ENCODE measurements at places on chromosomes 7 and 10.

DNA sequence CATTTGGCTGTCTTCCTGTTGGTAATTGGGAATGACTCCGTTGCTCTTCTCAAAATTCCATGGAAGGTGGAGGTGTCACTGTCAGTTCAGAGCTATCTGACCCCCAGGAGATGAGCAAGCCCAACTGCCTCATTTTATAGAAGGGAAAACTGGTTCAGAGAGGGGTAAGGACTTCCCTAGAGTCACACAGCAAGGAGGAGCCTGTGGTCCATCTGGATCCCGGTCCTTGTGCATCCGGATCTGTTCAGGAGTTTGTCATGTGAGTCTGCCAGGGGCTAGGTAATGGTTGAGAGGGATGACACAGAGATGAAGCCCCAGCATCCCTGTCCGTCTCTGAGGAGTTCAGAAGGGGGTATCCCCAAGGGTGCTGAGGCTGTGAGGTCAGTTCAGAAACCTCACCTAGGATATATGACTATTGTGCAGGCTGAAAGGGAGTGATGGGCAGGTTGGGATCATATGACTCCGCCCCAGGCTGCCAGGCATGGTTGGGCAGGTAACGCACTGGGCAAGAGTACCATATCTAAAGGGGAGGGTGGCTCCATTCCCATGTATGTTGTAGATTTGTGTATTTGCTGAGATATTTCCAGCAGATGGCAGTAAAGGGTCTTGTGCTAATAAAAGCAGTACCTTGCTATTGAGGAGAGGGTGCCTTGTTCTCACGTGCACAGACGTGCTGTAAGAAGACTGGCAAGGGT is 16.0 kb upstream of the SLC29A3 start:
- DNase-seq, result peak; percentile 33

DNA sequence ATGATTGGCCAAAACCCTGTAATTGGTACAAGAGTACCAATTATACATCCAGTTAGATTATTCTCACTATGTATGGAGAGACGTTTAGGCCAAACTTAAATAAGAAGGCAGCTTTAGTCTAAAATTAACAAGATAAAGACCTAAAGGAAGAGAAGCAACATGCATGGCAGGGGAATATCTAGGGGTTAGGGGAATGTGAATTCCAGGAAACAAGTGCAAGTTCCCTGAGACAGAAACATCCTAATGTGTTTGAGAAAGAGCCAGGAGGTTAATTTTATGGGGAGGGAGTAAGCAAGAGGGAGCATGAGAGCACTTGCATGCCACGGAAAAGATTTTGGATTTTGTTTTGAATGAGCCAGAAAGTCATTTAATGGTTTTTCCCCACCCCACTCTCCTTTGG is 39.6 kb upstream of the CCDC6 start:
- no peak for DNase-seq

- DNase-seq, result no peak
These were observed 386.2 kb downstream of the KCNMA1 start for GRCh38 chr10:77251297-77252013.

DNA sequence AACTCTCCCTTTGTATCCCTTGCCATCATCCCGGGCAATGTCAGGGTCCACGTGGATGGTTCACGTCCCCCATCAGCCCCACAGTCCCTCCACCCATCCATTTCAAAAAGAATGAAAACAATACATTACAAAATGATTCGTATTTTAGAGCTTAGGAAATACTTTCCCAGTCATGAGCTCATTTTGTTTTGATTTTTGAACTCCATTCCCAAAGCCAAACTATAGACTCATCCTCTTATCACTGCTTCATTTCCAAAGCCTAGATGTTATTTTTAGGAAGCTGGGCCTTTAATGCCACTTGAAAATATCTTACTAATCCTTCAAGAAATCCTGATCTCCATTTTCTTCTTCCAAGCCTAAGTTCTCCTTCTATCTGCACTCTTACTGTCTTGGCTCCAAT is 72.1 kb downstream of the WNT2 start:
- no peak for DNase-seq

- no peak for DNase-seq
These were observed 287.6 kb downstream of the TWIST1 start for GRCh38 chr7:18829858-18830285.

- no peak for DNase-seq
These were observed 96.3 kb downstream of the CDK14 start for GRCh38 chr7:90692396-90692795.

- DNase-seq, result no peak
These were observed 34.3 kb downstream of the MYL10 start for GRCh38 chr7:101594790-101595189.

- no peak for DNase-seq
These were observed 190.2 kb downstream of the SORCS3 start for GRCh38 chr10:104831272-104831671.

GRCh38 chr10:64091897-64092296 is 570.7 kb downstream of the REEP3 start:
- no peak for DNase-seq

DNA sequence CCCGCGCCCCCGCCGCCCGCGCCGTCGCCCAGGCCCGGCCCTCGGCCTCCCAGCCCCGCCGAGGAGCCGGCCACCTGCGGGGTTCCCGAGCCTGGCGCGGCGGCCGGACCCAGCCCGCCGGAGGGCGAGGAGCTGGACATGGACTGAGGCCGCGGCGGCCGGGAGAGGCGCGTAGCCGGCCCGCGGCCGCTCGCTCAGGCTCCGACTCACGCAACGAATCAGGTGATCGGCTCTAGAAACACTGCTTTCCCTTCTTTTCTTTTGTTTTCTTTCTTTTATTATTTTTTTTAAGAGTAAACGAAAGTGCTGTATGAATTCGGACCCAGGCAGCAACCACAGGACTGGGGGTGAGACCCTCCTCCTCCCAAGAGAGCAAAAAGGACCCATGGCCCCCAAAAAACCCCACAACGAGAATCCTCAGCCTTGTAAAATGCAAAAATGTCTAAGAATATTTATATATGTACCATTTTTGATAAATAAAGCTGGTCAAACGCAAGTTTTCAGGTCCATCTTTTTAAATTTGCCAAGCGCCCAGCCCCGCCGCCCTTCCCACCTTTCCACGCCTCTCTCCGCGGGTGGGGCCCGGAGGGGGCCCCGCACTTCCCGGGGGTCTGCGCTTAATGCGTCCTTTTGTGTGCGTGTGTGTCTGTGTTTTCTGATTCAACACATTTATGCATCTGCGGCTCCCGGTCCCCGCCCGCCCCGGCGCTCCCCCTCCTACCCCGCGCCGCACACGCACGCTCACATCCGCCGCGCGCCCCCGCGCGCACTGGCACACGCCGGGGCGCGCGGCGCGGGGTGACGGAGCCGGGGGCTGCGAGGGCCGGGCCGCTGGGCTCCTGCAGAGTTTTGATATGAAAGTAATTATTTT is 4.4 kb downstream of the UNCX start:
- DNase-seq, result no peak

- DNase-seq, result no peak
These were observed 64.0 kb upstream of the SEMA3A start for GRCh38 chr7:84258628-84259027.

- DNase-seq, result no peak
These were observed 12.9 kb downstream of the ATP5MF start for GRCh38 chr7:99453105-99453504.

DNA sequence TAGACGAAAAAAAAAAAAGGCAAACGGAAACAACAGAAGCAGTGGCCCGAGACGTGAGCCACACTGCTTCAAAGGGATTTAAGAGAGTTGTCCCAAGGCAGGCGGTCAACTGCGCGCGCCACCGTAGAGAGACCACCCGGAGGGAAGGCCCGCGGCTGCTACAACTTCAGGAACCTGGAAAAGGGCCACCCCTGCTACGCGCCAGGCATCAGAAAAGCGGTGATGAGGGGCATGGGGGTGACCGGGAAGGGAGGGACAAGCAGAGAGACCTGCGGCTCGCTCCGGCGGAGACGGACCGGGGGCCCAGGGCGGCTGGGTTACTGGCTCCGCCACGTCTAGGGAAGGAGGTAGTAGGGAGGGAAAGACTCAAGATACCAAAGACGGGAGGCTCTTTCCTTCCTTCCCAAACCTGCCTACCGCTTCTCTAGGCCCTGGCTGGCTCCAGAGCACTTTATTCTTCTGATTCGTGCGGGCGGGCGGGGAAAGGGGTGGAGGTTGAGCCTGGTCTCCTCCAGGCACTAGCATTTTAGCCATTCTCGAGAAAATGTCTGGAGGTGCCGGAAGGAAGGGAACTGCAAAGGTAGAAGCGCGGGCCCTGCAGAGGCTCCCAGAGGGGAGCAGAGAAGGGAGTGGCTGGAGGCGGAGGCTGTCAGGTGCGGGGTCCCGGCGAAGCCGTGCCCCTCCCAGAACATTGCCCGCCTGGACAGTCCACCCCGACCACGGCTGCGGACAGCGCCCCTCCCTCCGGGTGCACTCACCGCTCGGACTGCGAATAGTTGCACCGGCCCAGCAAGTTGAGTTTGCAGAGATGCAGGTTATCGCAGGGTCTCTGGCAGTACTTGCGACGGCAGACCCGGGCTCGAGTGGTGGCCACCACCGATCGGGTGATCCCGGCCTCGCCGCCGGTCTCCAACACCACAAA is 993 bp downstream of the ZC3HAV1 start:
- peak; percentile 52 for DNase-seq

- no peak for DNase-seq
These were observed 1.3 kb downstream of the UBN2 start for GRCh38 chr7:139232377-139232717.

DNA sequence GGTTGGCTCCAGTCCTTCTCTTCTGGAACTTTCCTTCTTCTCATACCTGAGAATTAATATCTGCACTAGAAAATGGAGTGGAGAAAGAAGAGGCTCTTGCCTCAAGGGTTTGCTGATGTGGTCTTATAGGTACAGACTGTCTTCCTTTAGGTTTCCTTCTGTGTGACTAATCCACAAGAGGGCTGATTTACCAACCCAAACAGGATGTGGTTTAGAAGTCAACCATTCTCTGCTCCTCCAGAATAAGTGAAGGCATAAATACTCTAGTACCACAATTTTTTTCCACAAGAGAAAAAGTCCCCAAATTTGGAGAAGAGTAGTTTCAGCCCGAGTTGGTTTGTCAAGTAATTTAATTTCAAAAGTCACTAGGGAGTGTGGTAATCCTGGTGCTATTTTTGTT is 85.8 kb downstream of the NRP1 start:
- no peak for DNase-seq

DNA sequence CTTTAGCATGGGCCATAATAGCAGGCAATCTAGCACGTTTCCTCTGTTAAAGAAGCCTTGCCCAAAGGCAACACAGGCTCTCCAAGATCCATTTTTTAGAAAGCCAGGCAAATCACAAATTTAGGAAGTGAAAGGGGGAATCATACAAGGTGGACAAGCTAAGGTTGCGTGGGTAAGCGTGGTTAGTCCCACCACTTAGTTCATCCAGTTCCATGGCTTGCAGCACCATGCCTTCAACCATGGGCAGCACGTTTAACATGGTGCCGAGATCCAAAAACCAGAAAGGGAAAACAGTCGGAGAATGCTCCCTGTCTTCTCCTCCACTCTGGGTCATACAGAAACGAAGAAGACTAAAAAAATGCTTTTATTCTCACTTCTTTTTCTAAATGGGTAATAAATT is 234.4 kb upstream of the IMMP2L start:
- no peak for DNase-seq

- no peak for DNase-seq
These were observed 3.9 kb downstream of the MYL10 start for GRCh38 chr7:101625031-101625791.

DNA sequence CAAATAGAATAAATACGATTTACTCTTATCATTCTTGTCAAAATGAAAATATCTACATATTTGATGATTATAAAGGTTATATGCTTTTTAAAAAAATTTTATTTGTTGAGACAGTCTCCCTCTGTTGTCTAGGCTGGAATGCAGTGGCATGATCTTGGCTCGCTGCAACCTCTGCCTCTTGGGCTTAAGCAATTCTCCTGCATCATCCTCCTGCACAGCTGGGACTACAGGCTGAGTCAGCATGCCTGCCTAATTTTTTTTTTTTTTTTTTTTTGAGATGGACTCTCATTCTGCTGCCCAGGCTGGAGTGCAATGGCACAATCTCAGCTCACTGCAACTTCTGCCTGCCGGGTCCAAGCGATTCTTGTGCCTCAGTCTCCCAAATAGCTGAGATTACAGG is 48.9 kb downstream of the PUS7 start:
- DNase-seq, result no peak

DNA sequence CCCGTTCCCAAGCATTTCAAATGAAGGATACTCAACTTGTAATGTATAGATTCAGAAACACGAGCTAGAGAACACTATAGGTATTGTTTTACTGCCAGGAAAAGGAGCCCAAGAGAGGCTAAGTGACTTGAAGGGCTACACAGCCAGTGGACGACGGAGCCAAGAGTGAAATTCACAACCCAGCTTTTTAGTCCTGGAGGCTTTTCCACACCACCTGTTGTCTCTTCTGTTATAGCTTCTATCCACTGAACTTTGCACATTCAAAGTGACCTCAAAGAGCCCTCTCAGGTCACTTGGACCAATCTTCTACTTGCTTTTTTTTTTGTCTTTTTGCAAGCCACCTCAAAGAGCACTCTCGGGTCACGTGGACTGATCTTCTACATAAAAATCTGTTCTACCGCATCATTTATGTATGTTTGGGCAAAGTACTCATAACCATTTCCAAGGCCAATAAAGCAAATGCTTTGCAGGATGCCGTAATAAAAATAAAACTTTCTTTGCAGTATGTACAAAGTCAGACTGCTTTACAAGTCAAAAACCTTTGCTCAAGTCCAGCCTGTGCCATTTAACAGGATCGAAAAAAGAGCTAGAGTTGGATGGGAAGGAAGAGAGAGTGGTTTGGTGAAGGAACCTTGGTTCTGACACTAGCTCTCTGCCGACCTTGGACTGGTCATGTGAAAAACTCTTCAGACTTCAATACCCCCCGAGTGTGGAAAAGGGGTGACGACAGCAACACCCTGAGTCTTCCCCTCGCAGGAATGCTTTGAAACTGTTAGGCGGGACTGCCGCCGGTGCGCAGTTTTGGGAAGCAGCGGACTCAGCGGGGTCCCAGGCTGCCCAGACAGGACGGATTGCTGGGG is 821 bp downstream of the SLC35B4 start:
- DNase-seq, result no peak

DNA sequence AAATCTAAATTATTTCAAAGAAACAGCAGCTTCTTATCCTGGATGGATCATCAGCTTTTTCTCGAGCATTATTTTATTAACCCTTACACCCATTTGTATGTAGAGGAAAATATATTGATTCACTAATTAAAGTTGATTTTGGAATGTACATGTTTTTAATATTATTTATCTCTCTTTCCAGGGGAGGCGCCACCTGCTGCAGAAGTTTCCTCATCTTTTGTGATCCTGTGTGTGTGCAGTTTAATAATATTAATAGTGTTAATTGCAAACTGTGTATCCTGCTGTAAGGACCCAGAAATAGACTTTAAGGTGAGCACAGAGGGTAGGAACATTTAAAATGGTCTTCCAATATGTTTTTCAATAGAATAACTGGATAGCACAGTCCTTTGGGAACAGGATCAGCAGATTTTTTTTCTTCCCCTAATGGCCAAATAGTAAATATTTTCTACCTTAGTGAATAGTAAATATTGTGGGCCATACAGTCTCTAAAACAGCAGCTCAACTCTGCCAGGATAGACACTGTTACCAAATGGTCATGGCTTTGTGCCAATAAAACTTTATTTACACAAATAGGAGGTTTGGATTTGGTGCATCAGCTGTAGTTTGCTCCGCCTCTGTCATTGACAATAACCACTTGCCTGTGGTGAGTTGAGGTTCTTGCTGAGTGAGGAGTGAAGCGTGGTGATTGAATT is 30.6 kb downstream of the LMTK2 start:
- no peak for DNase-seq

GRCh38 chr10:32139223-32140073 is 83.2 kb upstream of the KIF5B start:
- peak; percentile 53 for DNase-seq
